Fibroblast of lung (primary cell): ENCODE measurements at places on chromosomes 11 and 22. TPM values are rescaled to one million over a fixed set of nuclear protein-coding genes. Genes with fewer than 3 reads are reported as not detected.

The BCO2 gene
- polyA plus RNA-seq = 0.36 and 0.42 TPM in 2 replicates

The TRIM48 gene
- polyA plus RNA-seq = not detected in 2 replicates

The DEUP1 gene
- polyA plus RNA-seq = not detected in 2 replicates

The KCNE3 gene
- 0.03 and 0.25 TPM in 2 replicates for polyA plus RNA-seq

The DLG2 gene
- polyA plus RNA-seq = 0.54 and 0.77 TPM in 2 replicates

The SLC25A45 gene
- polyA plus RNA-seq = 0.50 and 0.52 TPM in 2 replicates

The KRTAP5-2 gene
- polyA plus RNA-seq = not detected in 2 replicates

The CACNA1I gene
- 0.01 TPM in 1 of 2 replicates, not detected in the other for polyA plus RNA-seq

The RFPL3 gene
- not detected in 2 replicates for polyA plus RNA-seq

The RPS6KB2 gene
- 29.0 and 34.0 TPM in 2 replicates for polyA plus RNA-seq

The MMP11 gene
- 4.5 and 8.3 TPM in 2 replicates for polyA plus RNA-seq

The CDC42EP2 gene
- polyA plus RNA-seq = 31.7 and 48.4 TPM in 2 replicates

The PVALB gene
- polyA plus RNA-seq = not detected in 2 replicates

The CRYBB2 gene
- not detected in 2 replicates for polyA plus RNA-seq
